ENCODE measurements at places on chromosomes 3 and 15.

GRCh38 chr3:136672457-136672856, 79.7 kb downstream of the STAG1 start:
- no peak for DNase-seq

DNA sequence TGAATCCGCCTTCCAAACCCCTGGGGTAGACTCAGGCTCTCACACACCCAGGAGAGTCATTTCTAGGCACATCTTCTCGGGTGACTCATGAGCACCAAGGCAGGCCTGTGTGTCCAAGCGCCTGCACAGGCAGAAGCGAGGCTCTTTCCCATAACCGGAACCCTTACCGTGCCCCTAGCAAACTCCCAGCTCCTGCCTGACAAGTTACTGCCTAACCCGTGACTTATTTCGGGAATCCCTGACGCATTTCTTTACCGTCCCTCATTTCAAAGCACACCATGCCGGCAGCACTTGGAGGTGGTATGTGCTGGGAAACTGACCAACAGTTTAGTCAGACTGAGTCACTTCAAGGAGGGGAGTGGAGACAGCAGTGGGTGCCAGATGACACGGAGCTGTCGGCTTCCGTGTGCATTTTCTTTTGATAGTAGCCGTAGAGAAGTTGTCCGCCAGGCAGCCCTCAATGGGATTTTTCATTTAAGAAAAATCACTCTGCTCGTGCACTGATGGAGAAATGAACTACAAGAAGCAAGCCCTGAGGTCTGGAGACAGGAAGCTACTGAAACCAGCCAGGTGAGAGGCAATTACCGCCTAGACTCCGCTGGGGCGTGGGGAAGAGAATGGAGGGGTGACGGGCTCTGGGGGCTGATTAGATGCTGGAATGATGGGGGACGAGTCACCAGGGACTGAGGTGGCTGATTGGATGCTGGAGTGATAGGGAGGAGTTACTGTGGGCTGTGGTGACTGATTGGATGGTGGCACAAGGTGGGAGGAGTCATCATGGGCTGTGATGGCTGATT, 17.3 kb upstream of the HRH1 start:
- DNase-seq = no peak

DNA sequence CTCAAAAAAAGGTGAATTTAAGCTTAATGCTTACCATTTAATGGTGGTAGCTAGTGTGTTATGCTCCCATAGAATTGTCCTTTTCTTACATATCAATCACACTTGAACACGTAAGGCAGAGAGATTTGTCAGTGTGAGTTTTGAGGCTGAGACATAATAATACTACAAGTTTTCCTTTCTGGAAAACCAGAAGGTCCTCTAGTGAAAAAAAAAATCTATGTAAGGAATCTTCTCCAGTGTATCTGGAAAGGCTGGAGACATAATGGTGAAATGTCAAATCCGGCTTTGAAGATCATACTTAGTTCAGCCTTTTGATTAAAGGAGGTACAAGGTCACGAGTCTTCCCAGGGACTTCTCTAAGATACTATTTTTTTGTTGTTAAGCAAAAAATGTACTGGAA, 3.4 kb downstream of the TSC22D2 start:
- DNase-seq = peak; percentile 44

DNA sequence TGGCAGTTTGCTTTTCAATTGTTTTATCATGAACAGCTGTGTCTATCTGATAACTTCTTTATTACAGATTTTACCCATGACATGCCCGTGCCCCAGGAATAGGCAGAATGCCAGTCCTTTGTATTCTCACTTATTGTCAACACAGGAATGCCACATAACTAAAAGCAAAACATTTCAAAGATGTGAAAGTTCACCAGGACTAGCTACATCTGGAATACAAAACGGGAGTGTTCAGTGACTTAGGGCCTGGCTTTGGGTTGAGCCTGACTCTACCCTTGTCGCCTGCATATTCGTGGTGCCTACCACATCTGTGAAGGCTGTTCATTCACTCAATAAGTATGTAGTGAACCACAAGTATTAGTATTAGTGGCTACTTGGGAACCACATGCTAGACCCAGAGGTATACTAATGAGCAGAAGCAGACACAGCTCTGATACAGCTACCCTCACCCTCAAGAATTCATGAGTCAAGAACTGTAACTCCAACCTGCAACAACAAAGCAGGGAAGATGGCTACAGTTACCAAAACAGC, 2.9 kb downstream of the TNFSF10 start:
- DNase-seq = no peak

- peak; percentile 29 for DNase-seq
Measured at GRCh38 chr3:33144433-33144832, 30.6 kb downstream of the CRTAP start.

DNA sequence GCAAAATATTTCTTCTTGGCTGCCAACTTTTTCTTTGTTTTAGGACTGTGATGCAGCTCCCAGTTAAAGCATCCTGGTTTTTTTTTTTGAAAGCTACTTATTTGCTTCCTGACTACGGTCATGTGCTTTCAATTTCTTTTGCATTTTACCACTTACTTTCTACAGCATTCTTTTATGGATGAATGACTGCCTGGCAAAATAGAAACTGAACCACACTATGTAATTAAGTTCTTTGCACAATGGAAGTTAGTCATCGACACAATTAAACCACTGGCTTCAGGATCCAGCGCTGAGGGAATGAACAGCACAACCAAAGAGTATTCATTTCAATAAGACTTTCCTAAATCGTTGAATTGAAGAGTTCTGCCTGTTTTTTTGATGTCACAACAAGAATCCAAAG, 82.2 kb upstream of the EPHA3 start:
- DNase-seq = no peak

All from hematopoietic multipotent progenitor cell treated with erythropoietin and hydrocortisone succinate and interleukin-3 and kit ligand, for 17 days (in vitro differentiated cells).